Stimulated activated CD8-positive, alpha-beta memory T cell treated with anti-CD3 and anti-CD28 coated beads, Interleukin-4, amount 100 ng/mL, for 4 hours (primary cell): ENCODE measurements at places on chromosomes 13 and 19.

DNA sequence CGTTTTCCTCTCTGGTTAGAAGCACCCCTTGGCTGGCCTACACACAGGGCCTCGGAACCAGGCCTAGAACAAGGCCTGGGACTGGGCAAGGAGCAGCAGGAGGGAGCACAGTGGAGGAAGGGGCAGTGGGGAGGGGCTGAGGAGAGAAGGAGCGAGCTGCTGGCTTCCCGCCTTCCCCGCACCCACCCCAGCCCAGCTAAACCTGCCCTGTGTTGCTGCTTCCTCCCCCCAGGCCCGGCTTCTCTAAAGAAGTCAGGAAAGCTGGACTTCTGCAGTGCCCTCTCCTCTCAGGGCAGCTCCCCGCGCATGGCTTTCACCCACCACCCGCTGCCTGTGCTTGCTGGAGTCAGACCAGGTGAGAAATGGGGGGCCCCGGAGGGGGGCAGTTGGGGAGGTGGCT lies 24.3 kb downstream of the LYL1 start:
- DNase-seq, result no peak

DNA sequence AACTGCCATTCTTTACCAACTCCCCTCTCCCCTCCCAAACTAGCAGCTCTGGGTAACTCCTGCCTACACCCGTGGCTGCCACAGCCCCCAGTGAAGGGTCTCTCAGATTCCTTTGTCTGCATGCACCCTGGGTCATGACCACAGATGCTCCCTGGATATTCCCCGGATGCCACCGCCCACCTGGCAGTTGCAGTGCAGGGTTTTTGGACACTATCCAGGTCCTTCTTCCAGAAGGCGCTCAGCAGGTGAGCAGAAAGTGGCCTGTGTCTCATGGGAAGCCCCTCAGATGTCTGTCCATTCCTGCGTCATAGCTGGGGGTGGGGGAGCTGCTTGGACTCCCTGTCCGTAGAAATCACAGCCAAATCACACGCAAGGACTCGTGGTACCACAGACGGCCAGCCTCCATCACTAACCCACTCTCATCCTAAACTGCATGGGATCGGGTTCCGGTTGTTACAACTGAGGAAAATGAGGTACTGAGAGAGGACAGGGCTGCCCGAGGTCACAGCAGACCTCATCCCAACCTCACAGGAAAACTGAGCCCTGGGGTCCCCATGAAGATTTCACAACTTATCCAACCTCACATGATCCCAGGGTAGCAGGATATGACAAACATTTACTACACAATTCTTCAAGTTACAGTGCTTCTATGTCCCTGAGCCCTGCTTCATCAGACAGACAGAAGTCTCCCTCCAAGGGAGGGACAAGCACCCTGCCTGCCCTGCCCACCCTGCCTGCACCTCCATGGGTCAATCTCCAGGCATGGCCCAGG lies 38.6 kb downstream of the ELL start:
- DNase-seq, result no peak

GRCh38 chr13:71879129-71879535 lies 12.1 kb upstream of the DACH1 start:
- DNase-seq, result no peak

- no peak for DNase-seq
Observed at GRCh38 chr19:18920400-18920799, 885 bp downstream of the DDX49 start.

GRCh38 chr13:80798576-80799133 lies 457.7 kb upstream of the SPRY2 start:
- DNase-seq, result no peak

- no peak for DNase-seq
Observed at GRCh38 chr13:92994056-92994455, 232.6 kb upstream of the GPC6 start.

- DNase-seq, result no peak
Observed at GRCh38 chr13:39963612-39964011, 308.1 kb downstream of the COG6 start.

DNA sequence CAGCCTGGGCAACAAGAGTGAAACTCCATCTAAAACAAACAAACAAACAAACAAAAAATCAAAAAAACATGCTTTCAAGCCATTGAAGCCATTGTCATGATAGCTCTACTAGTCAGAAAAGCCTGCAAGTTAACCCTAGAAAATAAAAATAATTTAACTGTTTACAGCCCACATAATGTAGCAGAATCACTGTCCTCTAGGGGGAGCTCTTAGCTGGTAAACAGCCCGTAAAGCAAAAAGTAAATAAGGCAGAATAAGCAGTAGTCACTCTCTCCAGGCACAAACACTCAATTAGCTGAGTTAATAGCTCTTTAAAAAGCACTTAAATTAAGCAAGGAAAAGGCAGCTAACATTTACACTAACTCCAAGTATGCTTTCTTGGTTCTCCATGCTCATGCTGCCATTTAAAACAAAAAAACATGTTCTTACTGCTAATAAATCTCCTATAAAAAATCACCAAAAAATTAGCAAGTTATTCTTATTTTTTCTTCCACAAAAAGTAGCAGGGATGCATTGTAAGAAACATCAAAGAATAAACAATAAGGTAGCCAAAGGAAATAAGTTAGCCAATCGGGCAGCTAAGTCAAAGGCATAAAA lies 11.3 kb downstream of the LILRB4 start:
- no peak for DNase-seq

DNA sequence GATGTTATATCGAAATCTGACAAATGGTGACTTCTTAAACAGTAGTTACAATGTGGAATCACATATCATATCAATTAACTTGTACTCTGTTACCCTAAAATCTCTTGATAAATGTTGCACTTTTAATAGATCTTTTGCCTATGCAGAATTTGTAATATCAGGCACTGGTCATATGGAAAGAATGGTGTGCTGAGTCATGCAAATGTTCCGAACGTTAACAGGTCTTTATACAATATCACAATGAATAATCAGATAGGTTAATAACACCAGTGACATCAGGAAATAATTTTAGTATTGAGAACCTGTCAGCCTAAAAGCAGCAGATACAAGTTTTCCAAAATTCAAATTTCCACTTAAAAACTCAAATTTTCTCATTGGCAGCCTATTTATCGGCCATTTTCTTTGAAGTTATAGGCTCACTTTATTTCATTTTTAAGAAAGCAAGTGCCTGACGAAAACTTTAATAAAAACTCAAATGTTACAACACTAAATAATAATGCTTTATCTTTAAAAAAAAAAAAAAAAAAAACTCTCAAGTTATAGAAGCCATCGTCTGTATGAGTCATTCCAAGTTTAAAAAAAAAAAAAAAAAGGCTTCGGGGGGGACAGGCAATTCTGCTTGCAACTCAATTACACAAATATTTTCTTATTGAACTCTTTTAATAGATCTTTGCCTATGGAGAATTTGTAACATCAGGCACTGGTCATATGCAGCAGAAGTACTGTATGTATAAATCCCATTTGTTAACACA lies 180.9 kb downstream of the DIAPH3 start:
- DNase-seq, result no peak

DNA sequence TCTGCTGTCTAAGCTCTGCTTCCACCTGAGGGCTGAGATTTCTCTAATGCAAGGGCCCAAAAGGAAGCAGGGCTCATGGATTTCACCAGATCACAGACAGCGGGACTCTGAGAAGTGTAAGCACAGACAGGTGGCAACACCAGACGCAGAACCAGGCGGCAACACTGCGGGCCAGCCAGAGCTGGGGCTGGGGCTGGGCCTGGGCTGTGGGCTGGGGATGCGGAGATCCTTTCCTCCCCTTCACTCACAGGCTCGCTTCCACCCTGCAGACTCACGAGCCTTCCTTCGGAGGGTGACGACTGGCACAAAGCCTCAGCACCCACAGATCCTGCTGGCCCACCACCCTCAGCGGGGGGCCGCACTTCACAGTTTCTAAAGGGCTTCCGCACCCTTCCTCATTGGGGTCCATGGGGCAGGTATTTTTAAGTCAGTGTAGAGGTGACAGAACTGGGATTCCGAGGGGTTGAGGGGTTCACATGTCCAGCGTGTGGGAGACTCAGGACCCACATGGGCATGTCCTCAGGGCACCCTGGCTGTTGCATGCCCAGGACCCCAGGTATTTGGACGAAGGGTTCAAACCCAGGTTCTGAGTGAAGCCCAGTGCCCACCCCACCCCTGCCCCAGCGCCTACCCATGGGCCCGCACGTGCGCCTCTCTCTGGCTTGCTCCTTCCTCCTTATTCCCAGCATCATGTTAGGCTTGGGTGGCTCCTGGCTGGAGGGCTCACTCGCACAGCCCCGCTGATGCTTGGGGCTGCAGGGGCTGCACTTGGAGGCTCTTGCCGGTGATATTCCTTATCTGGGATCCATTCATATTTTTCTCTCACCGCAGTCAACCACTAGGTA lies 137.3 kb upstream of the GPR12 start:
- DNase-seq, result no peak

DNA sequence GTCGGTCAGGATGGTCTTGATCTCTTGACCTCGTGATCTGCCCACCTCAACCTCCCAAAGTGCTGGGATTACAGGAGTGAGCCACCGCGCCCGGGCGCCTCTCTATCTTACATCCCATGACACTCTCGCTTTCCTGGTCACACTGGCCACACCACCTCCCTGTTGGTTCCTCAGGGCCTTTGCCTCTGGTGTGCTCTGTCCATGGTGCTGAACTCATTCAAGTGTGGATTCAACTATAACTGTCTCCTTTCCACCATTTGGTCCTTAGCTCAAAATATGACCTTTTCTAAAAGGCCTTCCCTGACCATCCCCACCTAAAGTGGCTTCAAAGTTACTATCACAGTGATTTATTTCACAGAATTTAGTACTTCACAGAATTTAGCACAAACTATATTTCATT lies 3.7 kb upstream of the SMIM17 start:
- DNase-seq, result no peak

GRCh38 chr13:24625870-24626849 lies 54.0 kb upstream of the ATP12A start:
- no peak for DNase-seq

DNA sequence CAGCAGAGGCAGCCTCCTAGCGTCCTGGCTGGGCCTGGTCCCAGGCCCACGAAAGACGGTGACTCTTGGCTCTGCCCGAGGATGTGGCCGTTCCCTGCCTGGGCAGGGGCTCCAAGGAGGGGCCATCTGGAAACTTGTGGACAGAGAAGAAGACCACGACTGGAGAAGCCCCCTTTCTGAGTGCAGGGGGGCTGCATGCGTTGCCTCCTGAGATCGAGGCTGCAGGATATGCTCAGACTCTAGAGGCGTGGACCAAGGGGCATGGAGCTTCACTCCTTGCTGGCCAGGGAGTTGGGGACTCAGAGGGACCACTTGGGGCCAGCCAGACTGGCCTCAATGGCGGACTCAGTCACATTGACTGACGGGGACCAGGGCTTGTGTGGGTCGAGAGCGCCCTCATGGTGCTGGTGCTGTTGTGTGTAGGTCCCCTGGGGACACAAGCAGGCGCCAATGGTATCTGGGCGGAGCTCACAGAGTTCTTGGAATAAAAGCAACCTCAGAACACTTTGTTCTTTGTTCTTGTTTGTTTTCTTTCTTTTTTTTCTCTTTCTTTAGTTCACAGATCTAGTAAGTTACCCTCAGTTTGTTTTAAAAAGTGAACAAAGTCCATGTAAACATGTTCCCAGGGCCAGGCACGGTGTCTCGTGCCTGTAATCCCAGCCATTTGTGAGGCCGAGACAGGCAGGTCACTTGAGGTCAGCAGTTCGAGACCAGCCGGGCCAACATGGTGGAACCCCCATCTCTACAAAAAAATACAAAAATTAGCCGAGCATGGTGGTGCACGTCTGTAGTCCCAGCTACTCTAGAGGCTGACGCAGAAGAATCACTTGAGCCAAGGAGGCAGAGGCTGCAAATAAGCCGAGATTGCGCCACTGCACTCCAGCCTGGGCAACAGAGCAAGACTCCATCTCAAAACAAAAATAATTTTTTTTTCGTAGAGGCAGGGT lies 10.2 kb downstream of the ANGPTL4 start:
- DNase-seq, result no peak

- no peak for DNase-seq
Observed at GRCh38 chr13:104006625-104007075, 940.4 kb upstream of the SLC10A2 start.

DNA sequence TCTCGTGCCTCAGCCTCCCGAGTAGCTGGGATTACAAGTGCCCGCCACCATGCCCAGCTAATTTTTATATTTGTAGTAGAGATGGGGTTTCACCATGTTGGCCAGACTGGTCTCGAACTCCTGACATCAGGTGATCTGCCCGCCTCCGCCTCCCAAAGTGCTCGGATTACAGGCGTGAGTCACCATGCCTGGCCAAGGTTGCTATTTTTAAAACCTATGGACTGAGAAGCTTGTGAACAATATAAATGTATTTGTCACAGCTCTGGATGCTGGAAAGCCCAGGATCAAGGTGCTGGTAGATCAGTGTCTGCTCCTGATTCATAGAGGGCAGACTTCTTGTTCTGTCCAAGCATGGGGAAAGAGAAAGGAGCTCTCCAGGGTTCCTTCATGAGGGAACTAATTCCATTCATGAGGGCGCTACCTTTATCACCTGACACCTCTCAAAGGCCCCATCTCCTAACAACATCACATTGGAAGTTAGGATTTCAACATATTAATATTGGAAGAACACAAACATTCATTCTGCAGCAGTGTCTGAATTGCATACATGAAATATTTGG lies 16.1 kb downstream of the CARD8 start:
- no peak for DNase-seq

DNA sequence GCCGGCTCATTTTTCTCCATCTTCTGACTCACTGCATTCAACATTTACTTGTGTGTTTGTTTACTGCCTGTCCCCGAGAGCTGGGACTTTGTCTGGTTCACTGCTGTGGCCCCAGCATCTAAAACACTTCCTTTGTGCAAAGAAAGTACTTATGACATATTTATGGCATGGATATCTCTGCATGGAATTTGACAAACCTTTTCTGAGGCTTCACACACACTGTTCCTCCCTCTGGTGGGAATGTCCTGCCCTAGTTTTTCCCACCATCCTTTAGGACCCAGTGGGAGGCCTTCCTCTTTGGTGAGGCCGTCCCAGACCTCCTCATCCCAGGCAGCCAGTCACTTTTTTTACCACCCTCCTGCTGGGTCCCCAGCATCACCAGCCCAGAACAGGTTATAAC lies 1.4 kb upstream of the SRRM5 start:
- no peak for DNase-seq

DNA sequence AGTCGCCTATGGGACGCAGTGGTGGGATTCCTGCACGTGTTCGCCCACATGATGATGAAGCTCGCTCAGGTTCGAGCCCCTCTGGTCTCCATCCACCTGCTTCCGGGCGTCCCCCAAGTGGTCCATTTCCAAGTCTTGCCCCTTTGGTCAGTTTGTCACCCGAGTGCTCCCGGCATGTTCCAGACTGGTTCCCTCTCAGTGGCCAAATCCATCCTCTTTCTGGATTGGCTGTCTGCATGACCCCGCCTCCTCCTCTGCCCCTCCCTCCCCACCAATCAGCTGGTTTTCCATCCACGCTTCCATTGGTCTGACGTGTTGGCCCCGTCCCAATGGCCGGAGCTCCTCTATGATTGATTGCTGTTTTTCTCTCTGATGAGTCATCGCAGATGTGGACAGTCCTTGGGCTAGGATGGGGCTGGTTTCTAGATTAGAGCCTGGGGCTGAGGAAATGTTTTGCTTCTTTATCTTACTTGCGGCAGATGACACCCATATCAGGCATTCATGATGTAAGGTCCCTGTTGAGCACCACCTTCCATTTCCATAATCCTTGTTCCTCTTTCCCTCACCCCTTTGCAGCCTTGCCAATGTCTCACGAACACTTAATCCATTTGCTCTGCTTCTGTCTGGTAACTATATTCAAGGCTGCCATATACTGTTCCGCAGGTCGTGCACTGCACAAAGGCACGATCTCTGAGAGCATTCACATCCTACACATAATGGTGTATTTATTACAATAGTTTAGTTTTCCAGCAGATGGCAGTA lies 73.8 kb downstream of the MAP4K1 start:
- no peak for DNase-seq
